ENCODE measurements at places on chromosomes 5 and 9. TPM values are rescaled to one million over a fixed set of nuclear protein-coding genes. Genes with fewer than 3 reads are reported as not detected.
A peak's percentile ranks its signal among the peaks of the same experiment; 100 is the strongest.

DNA sequence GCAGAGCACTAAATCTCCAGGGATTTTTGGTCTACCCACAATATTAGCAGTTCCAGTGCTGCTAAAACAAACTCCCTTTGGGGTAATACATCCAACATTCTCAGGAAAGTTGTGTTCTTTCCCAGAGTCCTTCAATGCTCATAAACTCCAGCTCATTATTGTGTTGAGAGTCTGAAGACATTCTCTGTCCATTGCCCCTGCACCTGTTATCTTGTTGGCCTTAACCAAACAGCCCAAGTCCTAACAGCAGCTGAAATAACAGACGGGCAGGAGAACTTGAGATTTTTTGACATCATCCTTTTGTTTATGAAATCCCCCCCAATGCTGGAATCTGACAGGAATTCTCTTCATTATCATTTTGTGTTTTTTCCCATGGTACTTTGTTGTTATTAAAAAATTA lies 110.8 kb downstream of the PAPPA start:
- no peak for DNase-seq

- DNase-seq: no peak
Observed at GRCh38 chr5:93196986-93197385, 384.0 kb downstream of the NR2F1-AS1 start.

The SEMA6A gene
- 24.2 TPM for total RNA-seq

The CEP78 gene
- 62.1 TPM for total RNA-seq

- no peak for DNase-seq
Observed at GRCh38 chr5:146947181-146947941, 68.8 kb upstream of the PPP2R2B start.

DNA sequence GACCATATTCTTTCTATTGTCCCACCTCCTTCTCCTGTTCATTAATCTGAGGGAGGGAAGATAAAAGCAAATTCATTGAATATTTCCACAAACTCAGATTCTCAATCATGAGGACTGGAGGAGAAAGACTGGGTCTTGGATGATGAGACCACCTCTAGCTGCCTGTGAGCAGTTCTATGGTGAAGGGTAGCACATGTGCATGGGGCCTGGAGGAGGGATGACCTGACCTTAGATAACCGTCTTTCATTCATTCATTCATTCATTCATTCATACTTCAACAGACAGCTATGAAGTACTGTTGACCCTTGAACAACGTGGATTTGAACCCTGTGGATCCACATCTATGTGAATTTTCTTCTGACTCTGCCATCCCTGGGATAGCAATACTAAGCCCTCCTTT lies 68.4 kb downstream of the MED10 start:
- DNase-seq: no peak

- DNase-seq: peak; percentile 83
Observed at GRCh38 chr9:128361986-128362646, 9.1 kb upstream of the URM1 start.

The PCDHGA1 gene
- 4.8 TPM for total RNA-seq

- DNase-seq: no peak
Observed at GRCh38 chr9:127580366-127580765, 31.7 kb upstream of the STXBP1 start.

DNA sequence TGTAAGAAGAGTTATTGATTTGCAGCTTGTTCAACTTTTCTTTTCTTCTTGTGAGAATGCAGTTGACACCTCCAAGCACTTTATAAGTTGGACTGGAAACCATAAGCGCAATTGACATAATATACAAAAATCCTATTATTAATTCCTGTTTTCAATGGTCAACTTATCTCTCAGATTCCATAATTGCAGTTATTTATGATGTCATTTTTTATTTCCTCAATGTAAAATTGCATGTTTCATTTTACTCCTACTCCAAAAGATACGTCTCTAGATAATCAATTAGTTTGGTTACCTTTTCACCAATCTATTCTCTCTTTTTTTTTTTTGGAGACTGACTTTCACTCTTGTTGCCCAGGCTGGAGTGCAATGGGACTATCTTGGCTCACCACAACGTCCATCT lies 1416.1 kb upstream of the CDH6 start:
- no peak for DNase-seq

GRCh38 chr9:5140151-5140550 lies 45.3 kb downstream of the INSL6 start:
- no peak for DNase-seq

DNA sequence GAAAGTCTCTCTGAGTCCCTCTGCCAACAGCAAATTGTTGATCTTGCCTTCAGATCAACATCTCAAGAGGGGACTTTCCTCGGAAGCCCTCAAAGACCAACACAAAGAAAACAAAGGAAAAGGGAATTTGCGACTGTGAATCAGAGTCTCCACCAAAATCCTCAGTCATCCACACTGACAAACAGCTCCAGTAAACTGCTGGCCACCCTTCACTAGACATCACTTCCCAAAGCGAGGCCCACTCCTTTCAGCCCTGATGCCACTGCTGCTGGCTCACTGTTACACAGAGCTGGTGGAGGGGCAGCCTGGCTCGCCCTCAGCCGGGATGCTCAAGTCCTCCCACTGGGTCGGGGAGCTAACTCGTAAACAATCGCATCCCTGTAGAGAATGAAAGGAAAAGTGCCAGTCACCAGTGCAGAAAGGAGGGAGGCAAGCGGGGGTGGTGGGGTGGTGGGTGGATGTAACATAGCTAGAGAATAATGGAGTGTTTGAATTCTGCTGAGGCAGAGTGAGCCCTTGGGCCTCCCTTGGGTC lies 1.3 kb downstream of the FGF1 start:
- DNase-seq: peak; percentile 87

DNA sequence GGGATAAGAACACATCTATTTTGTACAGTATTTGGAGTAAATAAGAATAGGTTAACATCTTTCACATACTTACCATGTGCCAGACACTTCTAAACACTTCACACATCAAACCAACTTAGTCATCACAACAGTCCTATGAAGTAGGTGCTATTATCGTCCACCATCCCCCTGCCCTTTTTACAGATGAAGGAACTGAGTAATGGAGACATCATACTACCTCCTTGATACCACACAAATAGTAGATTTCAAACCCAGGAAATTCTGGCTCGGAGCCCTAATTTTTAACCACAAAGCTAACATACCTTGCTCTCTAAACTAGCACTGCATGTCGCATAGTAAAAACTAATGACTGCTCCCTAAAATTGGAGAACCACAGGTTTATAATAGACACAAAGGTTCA lies 4.2 kb upstream of the ZNF366 start:
- no peak for DNase-seq

The NRG2 gene
- total RNA-seq: 4.1 TPM

The PCDHA12 gene
- total RNA-seq: 19.8 TPM

The TEX48 gene
- total RNA-seq: not detected

- DNase-seq: no peak
Observed at GRCh38 chr9:17165764-17166163, 30.9 kb downstream of the CNTLN start.

DNA sequence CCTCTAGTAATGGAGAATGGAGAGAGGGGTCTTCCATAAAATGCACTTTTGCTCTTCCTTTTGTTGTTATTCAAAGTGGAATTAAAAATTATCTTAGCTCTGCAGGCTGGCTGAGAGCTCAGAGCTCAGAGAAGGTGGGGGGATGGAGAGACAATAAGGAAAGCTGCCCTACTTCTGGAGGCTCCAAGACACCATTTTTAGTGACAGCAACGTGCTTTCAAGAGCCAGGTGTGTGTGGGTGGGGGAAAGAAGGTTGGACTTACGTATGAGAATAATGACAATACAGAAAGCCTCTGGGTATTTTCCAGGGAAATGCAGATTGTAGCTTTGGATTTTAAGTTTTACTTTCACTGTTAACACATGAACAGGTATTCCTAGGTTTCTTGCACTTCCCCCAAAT lies 173.9 kb downstream of the TRPM3 start:
- DNase-seq: peak; percentile 3

GRCh38 chr5:139149477-139150199 lies 48.5 kb downstream of the SIL1 start:
- DNase-seq: no peak

The DOCK8 gene
- total RNA-seq: 3.6 TPM

DNA sequence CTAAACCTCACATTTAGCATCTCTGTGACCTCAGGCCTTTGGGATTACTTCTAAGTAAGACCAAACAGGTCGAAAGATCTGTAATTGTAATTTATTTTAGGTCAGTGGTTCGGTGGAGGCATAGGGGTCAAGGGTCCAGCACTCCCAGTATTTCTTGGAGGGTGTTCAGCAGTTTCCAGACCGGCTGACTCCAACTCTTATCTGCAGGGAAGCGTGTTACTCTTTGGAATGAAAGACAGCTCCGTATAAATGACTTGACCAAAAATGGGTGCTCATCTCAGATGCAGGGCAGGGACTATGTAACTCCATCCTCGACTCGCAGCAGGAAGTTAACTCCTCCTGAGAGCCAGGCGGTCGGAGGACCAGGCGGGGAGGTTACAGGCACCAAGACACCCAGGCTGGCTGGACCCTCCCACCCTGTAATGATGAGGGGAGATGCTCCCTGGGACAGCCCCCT lies 620 bp upstream of the VPS13A start:
- DNase-seq: no peak

The GRM6 gene
- 0.16 TPM for total RNA-seq

DNA sequence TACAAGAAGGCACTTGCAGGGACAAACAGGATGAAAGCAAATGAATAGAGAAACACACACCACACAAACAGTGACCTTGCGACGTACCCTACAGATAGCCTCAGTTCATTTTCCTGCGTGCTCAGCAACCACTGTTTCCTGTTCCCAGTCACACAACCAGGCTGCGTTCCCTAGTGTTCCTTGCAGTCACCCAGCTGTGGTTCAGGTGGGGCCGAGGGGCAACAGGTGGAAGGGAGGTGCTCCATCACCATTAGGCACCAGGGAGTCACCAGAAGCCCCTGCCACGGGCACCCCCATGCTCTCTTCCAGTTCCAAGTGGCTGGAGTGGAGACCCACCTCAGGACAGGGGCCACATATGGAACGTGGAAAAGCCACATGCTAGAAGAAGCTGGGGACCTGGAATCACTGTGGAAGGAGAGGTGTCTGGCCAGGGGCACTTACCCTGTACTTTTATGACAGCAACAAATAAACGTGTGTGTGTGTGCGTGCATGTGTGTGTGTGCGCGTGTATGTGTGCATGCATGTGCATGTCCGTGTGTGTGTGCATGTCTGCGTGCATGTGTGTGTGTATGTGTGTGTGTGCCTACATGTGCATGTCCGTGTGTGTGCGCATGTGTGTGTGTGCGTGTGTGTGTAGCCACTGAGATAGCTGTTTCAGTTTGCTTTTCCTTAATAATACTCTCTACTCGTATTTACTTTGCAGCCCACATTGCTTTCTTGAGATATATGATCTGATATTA lies 18.8 kb upstream of the FCN2 start:
- no peak for DNase-seq

GRCh38 chr9:22117511-22118384 lies 108.6 kb upstream of the CDKN2B start:
- DNase-seq: no peak

The CHSY3 gene
- 41.0 TPM for total RNA-seq

The KDM3B gene
- total RNA-seq: 84.1 TPM

The ABO gene
- under 0.01 TPM for total RNA-seq

The SLC4A9 gene
- under 0.01 TPM for total RNA-seq

The LHX3 gene
- total RNA-seq: not detected

DNA sequence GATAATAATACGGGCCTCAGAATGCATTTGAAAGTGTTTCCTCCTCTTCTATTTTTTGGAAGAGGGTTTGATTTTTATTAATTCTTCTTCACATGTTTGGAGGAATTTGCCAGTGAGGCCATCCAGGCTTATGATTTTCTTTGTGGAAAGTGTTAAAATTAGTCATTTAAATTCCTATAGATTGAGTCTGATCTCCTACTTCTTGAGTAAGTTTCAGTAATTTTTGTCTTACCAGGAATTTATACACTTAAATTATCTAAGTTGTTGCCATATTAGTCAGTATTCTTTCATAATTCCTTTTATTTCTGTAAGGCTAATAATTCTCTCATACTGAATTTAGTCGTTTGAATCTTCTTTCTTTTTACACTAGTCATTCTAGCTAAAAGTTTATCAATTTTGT lies 25.2 kb upstream of the HAPLN1 start:
- DNase-seq: no peak

The PCDHGA8 gene
- total RNA-seq: 8.0 TPM

- DNase-seq: no peak
Observed at GRCh38 chr9:126435105-126435504, 108.5 kb downstream of the MVB12B start.

DNA sequence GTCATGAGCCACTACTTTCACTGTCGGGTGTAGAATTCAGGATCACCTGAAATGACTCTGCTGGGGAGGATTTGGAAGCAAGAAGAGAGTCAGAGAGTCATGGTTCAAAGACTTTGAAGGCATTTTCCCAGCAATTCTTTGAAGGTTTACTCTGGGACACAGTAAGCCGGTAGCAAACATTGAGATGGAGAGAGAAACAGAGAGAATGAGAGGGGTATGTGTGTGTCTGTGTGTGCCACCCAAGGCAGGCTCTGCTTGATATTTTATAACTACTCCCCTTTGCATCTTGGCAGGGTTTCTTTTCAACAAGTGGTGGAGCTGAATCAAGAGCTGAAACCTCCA lies 89.8 kb downstream of the ANKRD55 start:
- no peak for DNase-seq

DNA sequence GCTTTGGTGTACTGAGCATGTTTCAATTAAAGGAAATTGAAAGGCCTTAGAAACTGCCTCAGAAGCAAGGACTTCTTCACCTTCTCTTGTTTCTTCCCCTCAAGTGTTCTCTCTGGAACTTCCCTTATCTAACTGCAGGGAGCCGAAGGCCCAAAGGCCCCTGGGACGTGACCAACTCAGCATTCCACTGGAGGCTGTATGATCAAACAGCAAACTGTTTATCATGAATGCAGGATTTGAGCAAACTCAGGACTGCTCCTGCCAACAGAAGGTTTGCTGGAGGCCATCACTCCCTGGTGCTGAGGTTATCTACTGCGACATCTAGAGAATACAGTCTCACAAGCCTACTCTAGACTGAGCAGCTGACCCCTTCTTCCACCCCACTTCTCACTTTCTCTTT lies 4.8 kb upstream of the CDH10 start:
- no peak for DNase-seq

The SYNPO gene
- total RNA-seq: 5.8 TPM

The FAM120AOS gene
- 24.8 TPM for total RNA-seq

The OGN gene
- total RNA-seq: 15.1 TPM

The TMEM250 gene
- 26.4 TPM for total RNA-seq

DNA sequence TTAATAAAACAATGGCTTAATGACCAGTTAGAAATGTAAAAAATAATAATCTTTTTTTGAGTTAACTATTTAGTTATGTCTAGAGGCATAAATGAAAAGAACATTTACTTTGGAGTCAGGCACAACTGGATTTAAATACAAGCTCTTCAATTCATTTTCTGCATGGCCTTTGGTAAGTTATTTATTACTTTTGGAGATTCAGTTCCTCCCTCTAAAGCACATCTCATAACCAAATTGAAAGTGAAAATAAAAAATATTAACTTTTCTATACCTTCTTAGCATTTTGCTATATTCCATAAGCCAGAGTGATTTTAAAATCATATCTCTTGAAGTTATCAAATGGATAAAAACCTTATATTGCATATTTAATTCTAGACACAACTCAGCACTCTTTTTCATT lies 434.9 kb upstream of the SMARCA2 start:
- no peak for DNase-seq

The TRIM14 gene
- total RNA-seq: 2.2 TPM

All from occipital lobe (tissue), 3 donors.